GM23248 (cell line): ENCODE measurements at places on chromosomes 2 and 18. TPM values are rescaled to one million over a fixed set of nuclear protein-coding genes. Genes with fewer than 3 reads are reported as not detected.

The RAX gene
- not detected in 2 replicates for polyA plus RNA-seq

The DOCK10 gene
- 6.1 and 8.5 TPM in 2 replicates for polyA plus RNA-seq

DNA sequence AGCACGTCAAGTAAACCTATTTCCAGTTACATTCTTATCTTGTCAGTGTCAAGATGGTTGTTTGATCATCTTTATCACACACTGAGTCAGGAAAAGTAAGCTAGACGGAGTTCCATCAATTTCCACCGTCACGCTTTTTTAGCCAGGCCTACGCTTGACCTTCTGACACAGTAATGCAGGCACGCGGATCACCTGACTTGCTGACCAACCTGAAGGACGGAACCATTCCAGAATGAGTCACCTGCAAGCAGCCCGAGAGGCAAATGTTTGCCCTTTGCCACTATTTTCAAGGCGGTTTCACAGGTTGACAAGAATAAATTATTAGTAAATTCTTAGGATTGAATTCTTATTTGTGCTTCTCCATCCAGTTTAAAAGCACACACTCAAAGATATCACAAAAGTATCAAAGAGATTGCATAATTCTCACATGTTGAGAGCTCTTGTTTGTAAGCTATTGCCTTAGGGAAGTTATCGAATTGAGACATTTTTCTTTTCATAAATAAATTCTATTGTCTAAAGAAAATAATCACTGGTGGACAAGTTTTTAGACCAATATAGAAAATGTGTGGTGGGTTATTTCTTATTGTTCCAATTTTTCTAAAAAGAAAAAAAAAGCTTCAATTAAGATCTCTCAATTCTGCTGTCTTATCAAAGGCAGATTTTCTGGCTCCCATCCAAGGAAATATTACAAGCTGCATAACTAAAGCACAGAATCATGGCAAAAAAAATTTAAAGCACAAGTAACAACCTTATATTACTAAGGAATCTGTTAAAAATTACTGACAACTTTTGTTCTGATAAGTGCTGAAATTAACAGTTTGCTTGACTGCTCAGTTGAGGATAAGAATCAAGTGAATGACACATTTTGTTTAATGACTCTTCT lies 31.9 kb downstream of the UXS1 start:
- no peaks in the 10 kb centered on the region for H3K27me3 ChIP-seq
- no peaks in the 10 kb centered on the region for H3K36me3 ChIP-seq
- no peak for DNase-seq
- H3K27ac ChIP-seq: no peak overlapping the region

- H3K36me3 ChIP-seq: no peaks in the 10 kb centered on the region
- H3K4me3 ChIP-seq: no peak overlapping the region
- peak; percentile 49 for DNase-seq
- 0 out of 2 replicates have a peak, but pooled peaks cover 4% of the 10 kb centered on the region for H3K4me1 ChIP-seq
Observed at GRCh38 chr2:216083464-216084281, 2.0 kb downstream of the TMEM169 start.

- H3K27ac ChIP-seq: no peak overlapping the region
- no peaks in the 10 kb centered on the region for H3K36me3 ChIP-seq
- no peaks in the 10 kb centered on the region for H3K4me1 ChIP-seq
- no peak for DNase-seq
- H3K27me3 ChIP-seq: peaks cover 21% of the 10 kb centered on the region
Observed at GRCh38 chr18:27627927-27628326, 442.8 kb upstream of the CHST9 start.

GRCh38 chr2:230128623-230129342 lies 60.1 kb upstream of the SLC16A14 start:
- H3K4me1 ChIP-seq: 0 out of 2 replicates have a peak, but pooled peaks cover 10% of the 10 kb centered on the region
- H3K4me3 ChIP-seq: peak overlapping the region; percentile 47
